ENCODE measurements at places on chromosomes 2 and 18.
A peak's percentile ranks its signal among the peaks of the same experiment; 100 is the strongest.

- DNase-seq: no peak
These were observed 56.8 kb upstream of the SIX3 start for GRCh38 chr2:44884677-44885076.

- DNase-seq: peak; percentile 30
These were observed 83.6 kb downstream of the ACVR1 start for GRCh38 chr2:157792335-157793052.

DNA sequence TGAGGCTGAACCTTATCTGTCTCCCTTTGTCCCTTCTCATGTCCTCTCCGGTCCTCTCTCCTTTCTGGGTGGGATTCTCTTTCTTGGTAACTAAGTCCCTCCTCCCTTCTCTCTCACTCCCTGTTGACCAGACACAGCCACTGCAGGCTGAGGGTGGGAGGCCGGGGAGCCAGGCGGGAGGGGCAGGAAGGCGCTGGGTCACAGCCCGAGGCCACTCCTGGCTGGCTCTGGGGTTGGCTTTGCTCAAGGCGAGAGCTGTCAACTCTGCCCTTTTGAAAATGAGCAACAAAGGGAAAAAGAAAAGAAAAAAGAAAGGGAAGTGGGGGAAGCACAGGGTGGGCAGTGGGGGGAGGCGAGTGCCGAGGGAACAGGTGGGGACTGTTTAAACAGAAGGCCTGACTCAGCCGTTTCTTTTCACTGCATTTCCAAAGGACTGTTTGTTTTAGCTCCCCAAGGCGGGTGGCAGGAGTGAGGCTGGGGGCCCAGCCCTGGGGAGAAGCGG, 70.5 kb upstream of the IGFBP5 start:
- no peak for DNase-seq

DNA sequence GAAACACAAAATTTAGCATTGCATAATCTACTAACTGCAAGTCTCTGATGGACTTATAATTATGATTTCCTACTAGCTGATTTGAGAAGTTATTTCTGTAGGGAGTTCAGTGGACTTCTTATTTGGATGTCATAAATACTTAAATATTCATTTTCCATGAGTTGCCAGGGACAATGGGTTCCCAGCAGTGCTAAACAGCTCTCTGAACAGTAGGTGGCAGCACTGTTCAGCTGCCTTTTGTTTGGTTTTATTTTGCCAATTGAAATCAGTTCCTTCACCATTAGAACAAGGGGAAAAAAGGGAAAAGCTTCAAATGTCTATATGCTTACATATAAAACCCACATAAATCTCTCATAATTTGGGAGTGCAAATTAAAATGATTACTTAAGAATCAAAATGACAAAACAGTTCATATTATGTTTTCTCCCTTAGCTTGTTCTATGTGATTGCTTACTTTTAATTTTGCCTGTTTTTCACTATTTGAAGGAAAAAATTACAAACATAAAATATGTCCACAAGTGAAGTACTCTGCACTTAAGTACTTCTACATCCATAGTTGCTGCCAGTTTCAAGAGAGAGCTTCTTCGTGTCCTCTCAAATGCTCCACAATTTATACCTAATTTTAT, 898.9 kb downstream of the CPS1 start:
- peak; percentile 8 for DNase-seq

GRCh38 chr2:111705239-111705638, 178.8 kb downstream of the ANAPC1 start:
- DNase-seq: no peak

- DNase-seq: no peak
These were observed 6.3 kb upstream of the KCNK3 start for GRCh38 chr2:26685989-26686839.

DNA sequence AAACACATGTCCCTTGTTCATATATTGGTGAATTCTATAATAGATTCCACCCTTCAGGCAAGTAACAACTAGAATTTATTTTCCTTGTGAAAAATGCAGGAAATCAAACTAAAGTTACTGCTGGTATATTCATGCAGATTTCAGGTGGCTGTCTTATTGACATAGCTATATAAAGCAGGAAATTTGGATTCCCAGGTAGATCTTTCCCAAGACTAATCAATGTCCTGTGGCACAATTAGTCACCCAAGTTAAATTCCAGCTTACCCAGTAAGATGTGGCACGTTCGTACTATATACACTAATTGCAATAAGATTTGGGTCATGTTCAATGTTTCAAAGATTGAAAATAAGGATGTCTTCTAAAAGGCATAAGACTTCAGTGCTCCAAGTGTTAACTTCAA, 42.0 kb downstream of the MYO5B start:
- DNase-seq: no peak

GRCh38 chr18:63867368-63868125, 20.0 kb upstream of the SERPINB2 start:
- DNase-seq: no peak

- DNase-seq: no peak
These were observed 89.4 kb downstream of the CELF4 start for GRCh38 chr18:37476182-37476581.

GRCh38 chr2:120253021-120253882, 600 bp downstream of the RALB start:
- DNase-seq: peak; percentile 28

DNA sequence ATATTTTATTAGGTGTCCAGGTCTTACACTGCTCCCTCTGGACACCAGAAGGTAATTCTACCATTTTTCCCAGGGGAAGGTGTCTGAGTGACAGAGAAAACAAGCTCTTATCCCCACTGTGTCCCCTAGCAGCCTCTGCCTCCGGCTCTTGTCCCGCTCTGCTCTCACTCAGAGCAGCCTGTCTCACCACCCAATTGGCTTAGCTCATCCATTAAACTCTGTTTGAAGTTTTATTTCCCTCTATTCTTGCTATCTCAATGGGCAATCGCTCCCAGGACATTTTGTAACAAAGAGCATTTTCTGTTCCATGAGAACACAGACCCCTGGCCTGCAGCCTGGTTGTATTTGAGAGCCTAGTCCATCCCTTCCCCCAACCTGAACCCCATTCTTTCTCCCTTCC, 90.6 kb upstream of the LDAH start:
- DNase-seq: no peak

DNA sequence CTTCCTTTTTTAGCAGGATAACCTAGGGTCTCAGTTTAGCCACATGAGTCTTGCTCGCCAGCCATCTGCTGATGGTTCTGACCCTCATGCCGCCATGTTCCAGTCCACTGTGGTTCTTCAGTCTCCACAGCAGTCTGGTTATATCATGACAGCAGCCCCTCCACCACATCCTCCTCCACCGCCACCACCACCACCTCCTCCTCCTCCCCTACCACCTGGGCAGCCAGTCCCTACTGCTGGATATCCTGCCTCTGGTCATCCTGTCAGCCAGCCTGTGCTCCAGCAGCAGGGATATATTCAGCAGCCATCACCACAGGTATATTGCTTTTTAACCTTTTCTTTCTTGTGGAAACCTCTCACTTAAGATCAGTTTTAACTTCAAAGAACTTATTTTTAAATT, 89.9 kb upstream of the UBXN4 start:
- DNase-seq: no peak

DNA sequence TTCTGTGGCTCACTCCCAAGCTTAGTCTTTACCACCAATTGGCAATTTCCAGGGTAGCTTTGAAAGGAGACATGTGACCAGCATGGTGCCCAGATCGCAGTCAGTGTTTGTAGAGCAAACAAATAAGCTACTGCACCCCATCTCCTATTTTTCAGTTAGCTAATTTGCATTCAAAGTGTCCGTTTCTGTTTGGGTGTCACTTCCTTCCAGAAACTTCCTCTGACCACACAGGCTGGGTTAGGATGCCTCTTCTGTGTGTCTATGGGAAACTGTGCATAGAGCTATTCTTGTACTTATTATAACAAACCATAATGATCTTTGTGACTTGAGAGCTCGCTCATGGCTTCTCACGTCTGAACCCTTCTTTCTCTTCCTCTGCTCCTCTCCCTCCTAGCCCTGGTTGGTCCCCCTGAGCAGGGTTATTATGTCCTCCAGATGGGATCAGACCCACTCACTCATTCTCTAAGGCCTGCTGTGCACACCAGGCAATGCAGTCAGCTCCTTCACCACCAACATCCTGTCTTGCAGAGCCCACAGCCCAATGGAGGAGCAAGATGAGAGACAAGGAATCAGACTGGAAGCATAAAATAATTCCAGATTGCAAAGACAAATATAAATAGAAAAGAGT, 101.2 kb upstream of the ALK start:
- no peak for DNase-seq

DNA sequence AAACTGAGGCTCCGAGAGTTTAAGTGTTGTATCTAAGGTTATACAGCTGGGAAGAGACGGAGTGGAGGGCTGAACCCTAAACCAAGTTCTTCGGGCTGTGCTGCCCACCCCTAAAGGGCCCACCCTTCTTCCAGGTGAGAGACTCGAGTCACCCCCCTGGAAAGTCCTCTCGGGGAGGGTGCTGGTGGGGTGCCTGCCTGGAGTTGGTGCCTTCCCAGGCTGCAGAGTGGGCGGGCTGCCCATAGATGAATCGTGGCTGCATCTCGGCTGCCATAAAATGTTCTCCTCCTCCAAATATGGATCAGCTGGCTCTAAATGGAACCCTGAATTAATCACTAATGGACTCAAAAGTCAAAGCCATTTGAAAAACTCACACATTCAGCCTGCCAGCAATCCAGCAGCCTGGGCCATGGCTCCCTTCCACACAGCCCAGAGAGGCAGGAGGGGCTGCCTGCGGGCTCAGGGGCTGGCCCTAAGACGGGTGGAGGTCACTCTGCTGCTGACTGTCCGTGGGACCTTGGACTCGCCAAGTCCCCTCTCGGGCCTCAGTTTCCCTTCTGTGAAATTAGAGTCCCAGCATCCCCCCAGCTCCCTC, 7.7 kb downstream of the CIB4 start:
- no peak for DNase-seq

GRCh38 chr2:233402346-233402745, 48.1 kb downstream of the DGKD start:
- no peak for DNase-seq

DNA sequence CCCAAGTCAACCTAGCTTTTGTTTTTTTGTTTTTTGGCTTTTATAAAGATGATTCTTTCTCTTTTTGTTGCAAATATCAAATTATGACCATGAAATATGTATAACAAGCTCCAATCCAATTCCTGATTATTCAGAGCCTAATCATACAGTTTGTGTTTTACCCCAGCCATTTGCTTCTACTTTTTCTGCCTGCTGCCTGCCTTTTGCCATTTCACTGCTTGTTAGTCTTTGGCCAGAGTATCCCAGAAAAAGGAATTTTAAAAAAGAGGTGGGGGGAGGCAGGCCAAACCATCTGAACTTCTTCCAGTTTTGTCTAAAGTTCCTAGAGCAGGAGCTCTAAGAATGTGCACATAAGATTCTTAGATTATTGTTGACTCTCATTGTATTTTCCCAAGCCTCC, 211.9 kb upstream of the VRK2 start:
- no peak for DNase-seq

GRCh38 chr2:64780041-64780440, 126.3 kb upstream of the SERTAD2 start:
- DNase-seq: no peak

- no peak for DNase-seq
These were observed 221.0 kb upstream of the EPAS1 start for GRCh38 chr2:46076251-46076650.

DNA sequence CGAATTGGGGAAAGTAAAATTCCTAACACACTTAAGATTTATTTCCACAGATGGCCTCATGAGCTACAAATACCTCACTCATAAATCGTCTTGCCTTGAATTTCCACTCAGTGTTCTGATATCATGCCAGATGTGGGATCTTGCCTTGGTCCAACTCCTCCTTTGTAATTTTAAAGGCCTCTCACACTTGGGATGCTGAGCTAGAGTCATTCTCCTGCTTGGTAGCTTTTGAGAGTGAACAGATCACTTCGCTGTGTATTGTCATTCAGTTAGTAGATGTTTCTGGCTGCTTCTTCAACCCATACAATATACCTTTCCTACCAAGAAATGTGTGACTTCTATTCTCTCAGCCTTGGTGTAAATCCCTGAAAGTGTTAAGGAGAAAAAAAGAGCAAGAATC, 309.2 kb downstream of the NRXN1 start:
- DNase-seq: peak; percentile 6

- peak; percentile 98 for DNase-seq
These were observed 102.4 kb downstream of the VAPA start for GRCh38 chr18:10015941-10016819.

DNA sequence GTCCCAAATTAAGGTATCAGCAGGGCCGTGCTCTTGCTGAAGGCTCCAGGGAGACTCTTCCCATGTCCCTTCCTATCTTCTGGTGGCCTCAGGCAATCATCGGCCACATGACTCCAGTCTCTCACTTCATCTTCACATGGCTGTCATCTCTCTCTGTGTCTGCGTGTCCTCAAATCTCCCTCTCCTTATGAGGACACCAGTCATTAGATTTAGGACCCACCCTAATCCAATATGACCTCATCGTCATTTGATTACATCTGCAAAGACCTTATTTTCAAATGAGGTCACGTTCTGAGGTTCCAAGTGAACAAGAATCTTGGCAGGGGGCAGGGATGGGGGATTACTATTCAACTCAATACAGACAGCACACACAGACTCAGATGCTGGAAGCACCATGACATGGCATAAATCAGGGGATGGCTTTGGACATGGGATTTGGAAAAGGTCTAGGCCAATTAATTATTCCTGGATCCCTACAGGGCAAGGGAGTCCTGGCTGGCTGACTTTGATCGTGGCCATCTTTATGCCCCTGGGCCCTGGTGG, 210.0 kb upstream of the SKOR2 start:
- DNase-seq: no peak

GRCh38 chr2:20667151-20667530, 197 bp downstream of the GDF7 start:
- no peak for DNase-seq

DNA sequence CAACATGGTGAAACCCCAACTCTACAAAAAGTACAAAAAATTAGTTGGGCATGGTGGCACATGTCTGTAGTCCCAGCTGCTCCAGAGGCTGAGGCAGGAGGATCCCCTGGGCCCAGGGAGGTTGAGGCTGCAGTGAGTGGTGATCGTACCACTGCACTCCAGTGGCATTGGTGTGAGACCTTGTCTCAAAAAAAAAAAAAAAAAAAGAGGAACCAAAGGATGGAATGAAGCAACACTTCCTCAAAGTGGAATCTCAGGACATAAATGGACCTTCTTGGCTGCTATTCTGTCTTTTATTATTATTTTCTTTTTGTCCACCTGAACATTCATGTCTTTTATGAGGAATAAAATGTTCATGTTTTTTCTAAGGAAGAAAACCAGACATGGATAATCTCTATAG, 13.7 kb downstream of the GEMIN6 start:
- DNase-seq: no peak

- DNase-seq: no peak
These were observed 51.0 kb upstream of the SERPINB2 start for GRCh38 chr18:63836456-63836855.

GRCh38 chr2:165804719-165805118, 10.7 kb upstream of the GALNT3 start:
- no peak for DNase-seq

GRCh38 chr2:15521641-15522181, 39.4 kb downstream of the NBAS start:
- DNase-seq: no peak

All from fibroblast of skin of left quadriceps (primary cell).